GM23248 (cell line): ENCODE measurements at places on chromosomes 6 and 20.

- no peak for DNase-seq
These were observed 145.0 kb downstream of the LRRC1 start for GRCh38 chr6:53939830-53940229.

GRCh38 chr6:36596356-36596755, 2.2 kb downstream of the SRSF3 start:
- peak; percentile 60 for DNase-seq

GRCh38 chr6:11833626-11834592, 55.3 kb upstream of the ADTRP start:
- no peak for DNase-seq

DNA sequence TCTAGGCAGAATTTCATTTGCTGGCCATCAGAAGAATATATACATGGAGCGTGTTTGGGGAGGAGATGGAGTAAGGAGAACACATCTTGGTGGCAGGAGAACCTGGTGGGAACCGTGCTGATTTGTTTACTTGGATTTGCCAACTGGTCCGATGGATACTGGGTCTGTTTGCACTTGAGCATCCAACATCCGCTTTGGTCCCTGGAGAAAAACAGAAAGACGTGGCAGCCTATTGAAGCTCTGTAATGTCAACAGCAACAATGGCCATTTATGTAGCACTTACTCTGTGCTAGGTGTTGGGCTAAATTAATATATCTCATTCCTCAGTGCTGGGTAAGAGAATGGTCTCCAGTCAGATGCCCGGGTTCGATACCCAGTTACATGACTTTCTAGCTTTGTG, 125.6 kb downstream of the BCAS1 start:
- DNase-seq, result no peak

GRCh38 chr6:47922391-47922790, 140.6 kb downstream of the OPN5 start:
- DNase-seq, result no peak

- DNase-seq, result no peak
These were observed 436.2 kb upstream of the SOX4 start for GRCh38 chr6:21157186-21157929.

GRCh38 chr6:11143394-11144371, 32.2 kb upstream of the ERVFRD-1 start:
- peak; percentile 96 for DNase-seq

- peak; percentile 64 for DNase-seq
These were observed 11.4 kb downstream of the SYNGAP1 start for GRCh38 chr6:33430991-33431879.

DNA sequence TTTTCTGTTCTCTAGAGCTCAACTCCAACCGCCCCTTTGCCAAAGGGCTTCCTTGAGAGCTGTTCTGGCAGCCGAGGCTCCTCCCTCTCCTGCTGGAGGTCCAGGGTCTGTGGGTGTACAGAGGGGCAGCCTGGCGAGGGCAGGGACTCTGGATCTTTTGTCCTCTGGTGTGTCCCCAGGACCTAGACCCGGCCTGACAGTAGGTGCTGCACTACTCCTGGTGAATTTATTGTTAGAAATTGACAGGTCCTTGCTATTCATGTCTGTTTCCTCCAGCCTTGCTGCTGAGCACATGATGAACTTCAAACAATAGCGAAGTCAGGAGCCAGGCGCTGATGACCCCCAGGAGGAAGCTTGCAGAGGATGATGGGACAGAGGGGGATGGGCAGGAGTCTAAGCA, 234.7 kb upstream of the SULF2 start:
- no peak for DNase-seq

DNA sequence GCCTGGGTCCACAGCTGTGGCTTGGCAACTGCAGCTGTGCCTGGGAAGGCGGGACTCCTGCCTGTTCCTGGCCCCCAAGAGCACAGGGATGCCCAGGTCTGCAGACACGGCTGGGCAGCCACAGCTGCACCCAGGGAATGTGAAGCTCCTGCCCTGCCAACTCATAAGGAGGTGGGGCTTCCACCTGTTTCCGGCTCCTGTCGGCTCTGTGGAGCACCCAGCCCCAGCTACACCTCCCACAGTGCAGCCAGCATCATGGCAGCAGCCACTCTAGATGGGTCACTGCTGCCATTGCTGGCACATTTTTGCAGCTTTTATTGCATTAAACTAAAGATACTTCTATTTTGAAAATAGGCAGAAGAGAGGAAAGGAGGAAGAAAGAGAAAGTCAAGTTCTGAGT, 207.9 kb downstream of the SAMD5 start:
- no peak for DNase-seq

DNA sequence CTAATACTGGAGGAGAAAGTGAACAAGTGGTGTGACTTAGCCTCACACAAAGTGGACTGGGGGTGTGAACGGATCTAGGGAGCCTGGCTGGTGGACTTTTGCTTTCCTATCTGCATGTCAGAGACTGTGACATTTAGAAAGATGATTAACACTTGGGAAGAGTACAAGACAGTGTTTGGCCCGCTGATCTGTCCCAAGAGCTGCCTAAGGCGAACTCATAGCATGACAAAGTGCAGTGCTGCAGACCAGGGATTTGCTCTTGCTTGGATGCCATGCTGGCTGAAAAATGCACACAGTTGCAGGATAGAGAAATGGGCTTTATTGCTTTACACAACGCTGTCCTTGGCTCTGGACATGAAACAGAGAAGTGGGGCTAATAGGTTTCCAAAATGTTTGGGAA, 386.0 kb upstream of the MAN1A1 start:
- DNase-seq, result no peak

- no peak for DNase-seq
These were observed 438 bp upstream of the TMC2 start for GRCh38 chr20:2535711-2536559.
